Adipocyte (in vitro differentiated cells): ENCODE measurements at places on chromosomes 11 and 22.

DNA sequence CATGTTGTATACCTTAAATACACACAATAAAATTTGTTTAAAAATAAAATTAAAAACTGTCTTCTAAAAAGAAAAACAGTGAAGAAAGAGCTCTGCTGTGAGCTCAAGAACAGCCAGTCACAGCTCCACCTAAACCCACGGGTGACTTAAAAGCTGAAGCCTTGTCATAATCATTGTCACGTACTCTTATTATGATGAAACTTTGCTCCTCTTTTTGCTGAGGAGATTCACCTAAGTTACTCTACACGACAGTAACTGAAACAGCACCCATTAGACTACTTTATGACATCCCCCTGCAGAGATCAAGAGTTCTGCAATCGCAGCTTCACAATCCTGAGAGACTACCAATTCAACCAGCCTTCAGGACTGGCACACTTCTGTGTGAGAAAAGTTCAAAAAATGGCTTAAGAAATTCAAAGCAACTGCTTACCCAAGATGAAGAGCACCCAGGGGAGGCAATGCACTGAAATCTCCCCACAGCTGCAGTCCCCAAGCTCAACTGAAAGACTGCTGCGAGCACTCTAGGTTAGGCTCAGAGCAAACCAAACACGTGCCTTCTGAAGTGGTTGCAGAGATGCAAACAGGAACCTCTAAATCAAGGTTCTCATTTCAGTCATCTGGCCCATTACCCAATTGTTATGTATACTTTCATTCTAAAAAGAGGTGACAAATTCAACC is at the start of gene JAML:
Gene JAML, minus strand, starts transcription at position 501 of the 678 bp plus-strand sequence. CDS start 10,145 bp downstream, outside the sequence.
- no peak for DNase-seq

DNA sequence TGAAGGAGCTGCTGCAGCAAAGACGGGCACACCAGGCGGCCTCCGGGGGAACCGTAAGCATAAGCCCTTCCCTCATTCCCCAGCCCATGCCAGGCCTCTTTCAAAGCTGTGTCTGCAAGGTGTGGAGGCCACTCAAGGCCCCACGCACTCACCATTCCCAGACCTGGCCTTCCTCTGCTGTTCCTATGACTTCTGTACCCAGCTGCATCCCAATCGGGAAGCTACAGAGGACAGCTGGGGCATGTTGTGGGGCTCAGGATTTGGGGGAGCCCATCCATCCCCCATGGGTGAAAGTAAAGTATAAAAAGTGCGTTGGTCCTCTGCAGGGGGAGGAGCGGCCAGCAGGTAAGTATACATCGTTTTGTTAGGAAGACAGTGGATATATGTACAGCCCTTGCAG is 2.2 kb downstream of the POU2AF3 start:
- DNase-seq, result no peak

DNA sequence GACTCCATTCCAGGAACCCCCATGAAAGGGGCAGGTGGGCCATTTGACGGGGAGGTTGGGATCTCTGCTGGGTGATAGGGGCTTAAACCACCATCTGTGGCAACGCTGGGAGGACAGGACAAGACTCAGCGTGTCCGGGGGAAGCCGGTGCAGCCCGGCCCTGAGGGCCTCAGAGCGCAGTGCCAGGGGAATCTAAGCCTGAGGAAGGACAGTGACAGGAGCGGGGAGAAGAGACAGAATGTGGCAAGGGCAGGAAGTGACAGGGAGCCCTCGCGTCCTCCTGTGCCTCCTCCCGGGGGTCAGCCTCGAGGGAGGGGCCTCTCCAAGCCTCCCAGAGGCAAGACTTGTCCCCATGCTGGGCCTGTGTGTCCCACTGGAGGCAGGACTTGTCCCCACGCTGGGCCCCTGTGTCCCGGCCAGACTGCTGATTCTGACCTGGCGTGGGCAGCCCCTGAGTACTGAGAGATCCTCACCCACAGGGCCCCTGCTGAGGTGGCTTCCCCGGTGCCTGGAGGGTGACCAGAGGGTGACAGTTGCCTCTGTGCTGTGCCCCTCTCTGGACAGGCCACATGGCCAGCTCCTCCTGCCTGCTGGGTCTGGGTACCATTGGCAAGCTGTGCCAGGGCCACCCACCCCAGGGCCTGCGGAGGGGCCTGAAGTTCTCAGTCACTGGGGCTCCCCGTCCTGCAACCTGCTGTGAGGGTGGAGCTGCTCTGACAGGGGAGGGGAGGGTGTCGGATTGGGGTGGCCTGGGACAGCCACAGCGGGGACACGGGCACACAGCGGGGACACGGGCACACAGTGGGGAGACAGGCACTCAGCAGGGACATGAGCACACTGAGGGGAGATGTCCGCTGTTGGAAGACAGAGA is 676.2 kb downstream of the BRD1 start:
- DNase-seq, result no peak

GRCh38 chr11:31974366-31975136 is 116.3 kb upstream of the RCN1 start:
- peak; percentile 25 for DNase-seq

DNA sequence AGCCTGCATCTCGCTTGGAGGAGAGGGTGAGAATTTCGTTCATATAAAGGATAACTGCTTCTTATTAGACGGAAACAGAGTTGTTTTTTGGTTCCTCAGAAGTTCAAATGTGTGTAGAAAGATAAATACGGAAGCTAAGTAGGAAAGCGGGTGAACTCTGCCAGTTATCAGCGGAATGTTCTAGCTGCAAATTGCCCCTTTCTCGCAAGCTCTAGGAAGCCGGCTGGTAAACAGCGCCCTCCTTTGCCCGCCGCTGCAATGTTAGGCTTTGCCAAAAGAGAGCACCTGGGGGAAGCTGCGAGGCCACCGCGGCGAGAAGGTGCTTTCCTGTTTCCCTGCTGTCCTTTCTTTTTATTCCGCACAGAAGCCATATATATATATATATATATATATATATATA is 67.0 kb downstream of the IGLL5 start:
- DNase-seq, result no peak

- peak; percentile 68 for DNase-seq
Measured at GRCh38 chr11:113796663-113797259, 17.2 kb downstream of the CLDN25 start.

- peak; percentile 63 for DNase-seq
Measured at GRCh38 chr11:78231962-78232501, 43.3 kb downstream of the USP35 start.

DNA sequence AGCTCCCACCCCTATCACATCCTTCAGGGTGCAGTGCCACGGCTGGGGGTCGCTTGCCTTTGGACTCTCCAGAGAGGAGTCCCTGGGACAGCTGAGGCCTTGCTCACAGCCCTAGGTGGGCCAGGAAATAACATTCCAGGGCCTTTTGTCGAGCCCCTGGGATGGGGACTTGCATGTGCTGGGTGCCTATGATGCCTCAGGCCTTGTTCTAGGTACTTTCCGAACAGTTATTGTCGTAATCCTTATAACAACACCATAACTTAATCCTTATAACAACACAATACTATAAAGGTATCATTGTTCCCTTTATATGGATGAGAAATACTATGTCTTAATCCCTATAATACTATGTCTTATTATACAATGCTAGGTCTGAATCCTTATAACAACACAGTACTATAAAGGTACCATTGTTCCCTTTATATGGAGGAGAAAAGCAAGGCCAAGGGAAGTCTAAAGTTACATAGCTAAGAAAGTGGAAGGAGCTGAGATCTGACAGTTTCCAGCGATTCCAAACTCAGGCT is 236.5 kb downstream of the ST3GAL4 start:
- no peak for DNase-seq

- DNase-seq, result no peak
Measured at GRCh38 chr11:58658623-58659022, 36.2 kb downstream of the CNTF start.

DNA sequence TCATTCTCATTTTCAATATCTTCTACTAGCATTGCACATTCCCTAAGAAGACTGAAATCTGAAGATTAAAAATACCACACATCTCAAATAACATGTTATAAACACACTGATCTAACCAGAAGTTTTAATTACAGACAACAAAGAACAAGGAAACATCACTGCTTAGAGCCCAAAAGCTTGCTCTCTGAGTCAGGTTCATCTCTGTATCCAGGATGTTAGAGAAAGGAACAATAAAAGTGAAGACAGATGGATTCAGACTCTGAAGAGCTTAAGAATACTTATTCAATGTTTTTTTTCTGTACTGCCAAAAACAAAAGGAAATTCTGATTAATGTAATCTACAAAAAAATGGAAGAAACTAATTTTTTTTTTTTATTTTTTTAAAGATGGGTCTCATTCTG is 16.5 kb downstream of the RDX start:
- DNase-seq, result no peak

GRCh38 chr11:1935156-1936071 is 11.7 kb upstream of the MRPL23 start:
- no peak for DNase-seq

DNA sequence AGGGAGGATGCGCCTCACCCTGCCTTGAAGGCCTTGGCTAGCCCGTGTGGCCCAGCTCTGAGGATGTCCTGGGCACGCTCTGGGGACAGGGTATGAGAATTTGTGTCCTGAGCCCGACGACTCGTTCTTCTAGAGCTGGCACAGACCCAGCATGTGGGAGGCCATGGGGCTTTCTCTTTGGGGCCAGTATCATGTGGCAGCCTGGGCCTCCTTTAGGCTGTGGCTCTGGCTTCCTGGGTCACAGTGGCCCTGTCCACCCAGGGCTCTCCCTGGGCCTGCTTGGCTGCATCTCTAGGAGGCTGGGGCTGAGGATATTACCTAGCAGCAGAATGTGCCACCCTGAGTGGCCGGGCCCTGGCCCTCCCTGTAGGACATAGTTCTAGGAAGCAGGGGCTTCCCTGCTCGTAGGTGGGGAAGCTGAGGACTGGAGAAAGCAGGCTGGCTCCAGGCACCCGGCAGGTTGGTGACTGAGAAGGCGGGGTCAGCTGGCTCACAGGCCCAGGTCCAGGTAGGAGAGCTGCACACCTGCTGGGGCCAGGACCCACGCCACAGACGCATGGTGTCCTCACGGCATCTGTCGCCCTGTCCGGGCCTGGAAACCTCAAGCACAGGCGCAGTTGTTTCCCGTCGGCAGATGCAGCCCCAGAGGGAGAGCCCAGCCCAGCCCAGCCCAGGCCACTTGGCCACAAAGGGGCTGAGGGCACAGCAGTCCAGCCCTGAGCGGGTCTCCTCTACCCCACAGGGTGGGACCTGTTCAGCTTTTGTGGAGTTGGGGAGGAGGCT is 6.8 kb downstream of the CCDC188 start:
- no peak for DNase-seq

GRCh38 chr11:12051287-12051662 is 42.8 kb upstream of the DKK3 start:
- DNase-seq, result no peak

DNA sequence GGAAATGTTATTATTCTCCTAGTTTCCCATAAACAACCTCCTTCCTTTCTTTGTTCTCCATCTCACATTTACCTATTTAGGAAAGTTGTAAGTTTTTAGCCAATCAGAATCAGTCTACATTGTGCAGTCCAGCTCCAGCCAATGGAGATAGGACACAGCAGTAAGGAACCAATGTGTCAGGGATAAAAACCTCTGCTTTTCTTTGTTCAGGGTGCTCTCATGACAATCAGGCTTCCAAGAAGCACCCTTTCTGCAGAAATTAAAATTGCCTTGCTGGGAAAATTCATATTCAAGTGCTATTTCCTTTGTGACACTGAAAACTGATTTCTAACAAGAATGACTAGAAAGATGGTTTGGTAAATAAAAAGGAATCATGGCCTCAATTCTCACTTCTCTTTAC is 14.6 kb downstream of the SCGB2A1 start:
- no peak for DNase-seq

GRCh38 chr11:23893126-23893525 is 603.7 kb upstream of the LUZP2 start:
- no peak for DNase-seq

- no peak for DNase-seq
Measured at GRCh38 chr11:59212744-59213631, at the start of gene MPEG1. TSS of gene MPEG1 (minus strand) at chr11:59212927. CDS start at chr11:59212865, 62 bp downstream.

- no peak for DNase-seq
Measured at GRCh38 chr11:74019104-74019738, 10.3 kb upstream of the UCP3 start.

GRCh38 chr11:86171627-86172026 is 72.9 kb upstream of the EED start:
- DNase-seq, result no peak

DNA sequence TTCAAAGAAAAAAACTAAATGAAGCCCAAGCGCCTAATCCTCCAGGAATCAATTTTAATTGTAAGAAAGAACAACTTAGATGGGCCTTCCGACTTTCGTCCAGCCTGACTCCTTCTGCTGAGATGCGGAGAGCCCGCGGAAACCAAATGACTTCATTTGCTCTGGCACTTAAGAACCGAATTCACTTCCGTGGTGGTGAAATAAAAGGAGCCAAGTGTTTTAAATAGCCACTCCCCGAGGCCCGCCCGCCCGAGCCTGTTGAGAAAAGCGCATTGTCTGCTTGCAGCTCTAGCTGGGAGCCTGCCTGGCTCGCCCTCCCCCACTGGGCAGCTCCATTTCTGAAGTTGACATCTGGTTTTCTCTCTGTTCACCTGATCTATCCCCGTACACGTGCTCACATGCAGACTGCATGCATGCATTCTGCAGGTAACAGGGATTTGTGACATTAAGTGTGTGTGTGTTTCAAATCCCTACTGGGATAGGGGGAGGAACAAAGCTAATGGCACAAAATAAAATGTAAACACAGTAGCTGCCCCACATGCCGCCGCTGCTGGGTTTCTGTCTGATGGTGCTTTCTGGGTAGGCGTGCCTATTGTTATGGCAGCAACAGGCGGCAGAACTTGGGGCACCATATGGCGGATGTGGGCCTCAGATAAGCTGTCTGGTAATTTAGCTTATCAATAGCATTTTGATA is 6.2 kb downstream of the TEAD1 start:
- peak; percentile 95 for DNase-seq

- DNase-seq, result no peak
Measured at GRCh38 chr11:133600786-133601185, 68.5 kb upstream of the OPCML start.

DNA sequence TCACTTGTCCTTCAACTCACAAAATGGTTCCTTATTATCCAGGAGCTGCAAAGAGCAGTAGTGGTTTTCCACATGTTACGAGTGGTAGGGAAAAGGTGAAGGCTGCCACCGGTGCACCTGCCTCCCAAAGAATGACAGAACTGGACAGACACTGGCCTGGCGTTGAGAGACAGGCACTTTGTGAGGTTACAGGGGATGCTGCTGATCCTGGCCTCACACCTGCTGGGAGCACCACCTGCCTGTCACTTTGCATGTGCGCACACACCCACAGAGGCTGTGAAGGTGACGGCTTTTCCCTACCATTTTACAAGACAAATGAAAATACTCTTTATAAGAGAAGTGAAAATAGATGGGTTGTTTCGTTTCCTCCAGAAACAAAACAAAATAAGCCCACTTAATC is 175.3 kb upstream of the B3GAT1 start:
- DNase-seq, result no peak

- no peak for DNase-seq
Measured at GRCh38 chr11:12173111-12173510, 62.7 kb downstream of the MICAL2 start.
